ENCODE measurements at places on chromosomes 11 and 22.

DNA sequence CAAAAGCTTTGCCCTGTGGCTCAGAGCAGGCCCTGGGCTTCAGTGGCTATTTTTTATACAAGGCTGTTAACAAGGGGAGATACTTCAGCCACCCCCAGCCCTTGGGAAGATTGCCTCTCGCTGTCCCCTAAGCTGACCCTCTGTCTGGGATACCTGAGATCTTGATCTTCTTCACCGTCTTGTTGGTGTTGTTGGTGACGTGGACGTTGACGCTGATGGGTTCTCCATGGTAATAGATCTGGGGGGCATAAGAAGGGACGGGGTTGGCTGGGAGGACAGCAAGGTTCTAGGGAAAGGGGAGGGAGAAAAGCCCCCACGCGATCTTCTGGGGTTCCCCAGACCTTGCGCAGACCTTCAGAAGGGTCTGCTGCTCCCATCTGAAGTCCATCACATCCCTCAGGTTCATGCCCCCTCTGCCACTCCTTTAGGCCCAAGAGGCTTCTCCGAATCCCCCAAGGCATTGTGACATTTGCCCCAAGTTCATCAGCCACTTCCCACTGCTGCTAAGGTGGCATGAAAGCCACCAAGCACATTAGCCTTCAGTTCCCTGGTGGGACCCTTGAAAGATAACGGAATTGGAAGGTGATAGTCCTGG lies 36.7 kb downstream of the TPBGL start:
- H3K4me1 ChIP-seq, result peaks cover 10% of the 10 kb centered on the region
- H3K4me3 ChIP-seq, result no peak overlapping the region
- H3K27me3 ChIP-seq, result no peaks in the 10 kb centered on the region
- H3K36me3 ChIP-seq, result no peaks in the 10 kb centered on the region

DNA sequence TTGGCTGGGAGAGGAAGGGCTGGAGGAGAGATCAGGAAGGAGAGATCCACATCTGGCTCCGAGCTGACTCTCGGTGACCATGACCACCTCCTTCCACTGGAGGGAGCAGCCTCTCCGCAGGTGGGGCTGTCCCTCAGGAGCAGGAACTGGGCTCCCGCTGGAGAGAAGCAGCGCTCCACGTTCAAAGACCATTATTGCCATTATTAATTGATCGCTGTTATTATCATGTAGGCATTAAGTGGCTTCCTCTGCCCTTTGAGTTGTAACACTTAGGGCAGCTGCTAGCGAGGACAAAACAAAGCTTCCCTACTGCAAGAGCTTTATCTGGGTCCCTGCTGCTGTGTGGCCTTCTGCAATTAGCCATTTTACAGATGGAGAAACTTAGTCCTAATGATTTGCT lies 251.9 kb downstream of the ST3GAL4 start:
- no peak for DNase-seq
- H3K4me1 ChIP-seq, result peaks cover 4% of the 10 kb centered on the region
- H3K4me3 ChIP-seq, result no peak overlapping the region

- H3K27me3 ChIP-seq, result peaks cover 16% of the 10 kb centered on the region
- no peaks in the 10 kb centered on the region for H3K36me3 ChIP-seq
- no peak overlapping the region for H3K27ac ChIP-seq
- H3K4me1 ChIP-seq, result no peaks in the 10 kb centered on the region
- no peak overlapping the region for H3K4me3 ChIP-seq
- no peak for DNase-seq
These were observed 52.1 kb upstream of the HTATIP2 start for GRCh38 chr11:20311444-20311843.

DNA sequence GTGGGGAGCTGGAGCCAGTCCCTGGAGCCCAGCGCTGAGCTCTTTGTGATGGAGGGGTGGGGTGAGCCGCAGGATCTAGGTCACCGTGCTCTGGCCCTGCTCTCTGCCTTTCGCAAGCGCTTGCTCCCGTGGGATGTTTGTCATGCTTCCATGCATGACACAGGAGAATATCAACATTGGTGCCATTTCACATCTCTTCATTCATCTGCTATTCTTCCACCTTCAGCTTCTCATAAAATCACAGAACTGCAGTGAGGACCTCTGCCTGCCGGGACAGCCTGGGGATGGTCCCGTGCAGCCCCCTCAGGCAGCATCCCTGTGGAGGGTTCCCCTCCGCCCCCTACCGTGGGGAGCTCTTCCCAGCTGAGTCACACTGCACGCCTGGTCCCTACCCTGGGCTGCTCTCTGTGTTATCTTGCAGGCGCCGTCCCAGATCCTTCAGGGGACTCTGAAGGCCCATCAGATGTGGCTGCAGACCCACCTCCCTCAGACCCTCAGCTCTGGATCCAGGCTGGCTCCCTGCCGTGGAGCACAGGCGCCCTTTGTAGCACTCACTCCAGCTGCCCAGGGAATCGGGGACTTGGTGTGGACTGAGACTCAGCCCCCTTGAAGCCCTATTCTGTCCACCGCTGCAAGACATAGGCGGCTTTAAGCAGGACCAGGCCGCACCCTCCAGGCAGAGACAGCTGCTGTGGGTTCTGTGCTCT lies 5.1 kb upstream of the SEPTIN5 start:
- H3K36me3 ChIP-seq, result no peaks in the 10 kb centered on the region
- DNase-seq, result no peak
- no peak overlapping the region for H3K27ac ChIP-seq
- no peak overlapping the region for H3K4me3 ChIP-seq

DNA sequence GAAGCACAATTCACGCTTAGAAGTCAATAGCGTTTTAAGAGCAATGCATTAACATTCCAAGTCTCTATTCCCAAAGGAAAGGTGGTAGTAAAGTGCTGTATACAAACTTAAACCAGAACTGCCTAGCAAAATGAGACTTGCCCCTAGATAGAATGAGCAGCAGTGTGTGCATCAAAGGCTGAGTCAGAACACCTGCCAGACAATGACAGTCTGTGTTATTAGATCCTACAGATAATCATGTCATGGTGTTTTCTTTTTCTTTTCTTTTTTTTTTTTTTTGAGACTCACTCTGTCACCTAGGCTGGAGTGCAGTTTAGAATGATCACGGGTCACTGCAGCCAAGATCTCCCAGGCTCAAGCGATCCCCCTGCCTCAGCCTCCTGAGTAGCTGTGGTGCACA lies 1.6 kb downstream of the RTCB start:
- peaks cover 24% of the 10 kb centered on the region for H3K36me3 ChIP-seq
- peak overlapping the region; percentile 95 for H3K4me3 ChIP-seq
- H3K27ac ChIP-seq, result peak overlapping the region; percentile 37
- H3K4me1 ChIP-seq, result peaks cover 33% of the 10 kb centered on the region
- H3K27me3 ChIP-seq, result no peaks in the 10 kb centered on the region

- peaks cover 27% of the 10 kb centered on the region for H3K36me3 ChIP-seq
- H3K27ac ChIP-seq, result no peak overlapping the region
- DNase-seq, result no peak
- no peaks in the 10 kb centered on the region for H3K27me3 ChIP-seq
- peaks cover 33% of the 10 kb centered on the region for H3K4me1 ChIP-seq
These were observed 81.7 kb downstream of the AMOTL1 start for GRCh38 chr11:94849839-94850238.

All from chondrocyte (in vitro differentiated cells).